ENCODE measurements at places on chromosomes 4 and X.

- no peak for DNase-seq
Observed at GRCh38 chr4:173301518-173302201, 32.5 kb downstream of the HMGB2 start.

- DNase-seq = no peak
Observed at GRCh38 chr4:69823481-69824186, 36.3 kb downstream of the SULT1E1 start.

- no peak for DNase-seq
Observed at GRCh38 chrX:41695426-41695825, 6.7 kb downstream of the GPR34 start.

GRCh38 chr4:56665781-56666180, 15.3 kb downstream of the HOPX start:
- DNase-seq = no peak

DNA sequence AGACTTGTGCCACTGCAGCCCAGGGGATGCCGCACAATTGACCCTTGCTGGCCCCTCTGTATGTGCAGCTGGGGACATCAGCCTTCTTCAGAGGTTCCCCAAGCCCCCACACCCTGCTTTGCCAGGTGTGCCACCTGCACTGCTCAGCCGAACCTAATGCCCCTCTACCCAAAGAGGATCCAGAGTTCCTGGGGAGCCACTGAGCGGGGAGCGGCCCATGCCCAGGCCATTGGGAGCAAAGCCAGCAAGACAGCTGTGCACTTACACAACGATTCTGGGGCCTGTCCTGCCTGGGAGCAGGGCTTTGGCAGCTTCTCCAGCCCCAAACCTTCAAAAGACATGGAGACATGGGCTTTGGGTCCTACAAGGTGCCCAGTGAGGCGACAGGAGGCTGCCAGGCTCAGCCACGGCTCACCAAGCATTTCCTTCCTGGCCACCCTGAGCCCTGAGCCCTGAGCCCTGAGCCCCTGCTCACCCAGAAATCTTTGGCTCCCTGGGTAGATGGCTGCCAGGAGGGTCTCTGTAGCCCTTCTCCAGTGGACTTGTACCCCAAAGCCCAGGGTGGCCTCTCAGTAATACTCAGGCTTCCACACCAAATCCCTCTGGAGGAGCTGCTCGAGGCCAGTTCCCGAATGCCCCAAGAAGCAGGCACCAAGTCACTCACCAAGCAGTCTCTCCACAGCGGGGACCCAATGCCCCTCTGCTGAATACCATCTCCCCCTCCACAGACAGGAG, 13.0 kb downstream of the PNMA6E start:
- no peak for DNase-seq

GRCh38 chrX:644304-645281, 14.0 kb downstream of the SHOX start:
- no peak for DNase-seq

DNA sequence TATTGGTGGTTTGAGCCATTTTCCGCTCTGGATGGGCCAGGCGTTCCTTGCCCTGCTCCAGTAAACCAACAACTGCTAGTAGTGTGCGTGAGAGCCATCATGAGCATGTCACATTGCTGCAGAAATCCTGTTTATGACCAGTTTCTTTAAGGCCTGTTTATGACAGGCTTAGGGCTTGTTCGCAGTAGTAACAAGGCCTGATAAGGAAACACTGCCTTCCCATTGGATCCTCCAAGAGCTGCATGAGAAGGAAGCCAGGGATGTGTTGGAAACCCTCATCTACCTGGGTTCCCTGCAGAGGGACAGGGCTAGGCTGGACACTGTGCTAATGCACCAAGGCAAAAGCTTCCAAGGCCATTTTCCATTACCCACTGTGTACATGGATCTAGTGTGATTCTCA, 153.9 kb downstream of the ZNF518B start:
- no peak for DNase-seq

DNA sequence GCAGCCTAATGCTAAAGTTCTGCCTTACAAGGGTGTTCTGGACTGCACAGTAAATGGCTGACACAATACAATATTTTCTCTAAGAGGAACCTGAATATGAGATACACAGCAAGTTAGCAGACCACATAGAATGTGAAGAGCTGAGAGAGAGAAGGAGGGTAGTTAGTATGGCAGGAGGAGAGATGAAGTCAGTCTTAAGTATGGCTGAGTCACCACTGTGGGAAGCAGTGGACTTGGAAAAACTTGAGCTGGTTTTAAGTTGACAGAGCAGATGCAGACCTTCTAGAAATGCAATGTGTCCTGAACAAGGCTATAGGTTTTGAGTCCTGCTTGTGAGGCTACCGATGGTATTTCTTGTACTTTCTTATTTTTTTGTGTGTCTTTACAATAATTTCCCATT, 172.5 kb downstream of the SH2D1A start:
- DNase-seq = no peak

Data from T-helper 22 cell (primary cell).